ENCODE measurements at places on chromosomes 16 and 17.

GRCh38 chr17:29732613-29733012, 109.9 kb upstream of the CORO6 start:
- no peak for DNase-seq

DNA sequence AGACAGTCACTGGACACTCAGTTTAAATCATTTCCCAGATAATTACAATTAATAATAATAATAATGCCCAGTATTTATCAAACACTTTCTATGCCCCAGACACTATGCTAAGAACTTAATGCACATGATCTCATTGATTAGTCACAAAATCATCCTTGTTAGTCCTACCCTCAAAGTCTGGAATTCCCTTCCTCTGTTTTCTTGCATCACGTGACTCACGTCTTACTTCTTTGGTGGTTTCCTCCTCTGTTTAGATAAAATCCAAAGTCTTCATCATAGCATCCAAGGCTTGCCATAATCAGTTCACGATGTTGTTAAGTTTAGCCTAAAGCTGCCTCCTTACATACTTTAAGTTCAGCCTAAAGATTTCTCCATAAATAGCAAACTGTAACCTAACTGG, 471.9 kb downstream of the PMP22 start:
- no peak for DNase-seq

DNA sequence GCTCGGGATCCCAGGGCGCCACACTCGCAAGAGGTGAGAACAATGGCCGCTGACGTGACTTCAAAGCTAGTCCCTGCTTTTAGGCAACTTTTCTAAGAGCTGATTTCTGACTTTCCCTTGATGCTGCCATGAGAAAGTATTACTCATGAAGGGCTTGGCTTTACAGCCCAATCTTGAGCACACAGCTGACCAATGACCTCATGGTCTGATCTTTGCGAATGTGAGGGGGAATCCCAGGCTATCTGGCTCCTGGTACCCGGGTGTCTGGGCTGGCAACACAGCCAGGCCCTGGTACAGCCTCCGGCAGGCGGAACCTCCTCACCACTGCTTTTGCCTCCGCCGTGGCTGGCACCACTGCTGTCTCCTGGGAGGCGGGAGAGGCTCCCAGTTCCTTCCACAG, 17.5 kb downstream of the NDUFAF8 start:
- no peak for DNase-seq

DNA sequence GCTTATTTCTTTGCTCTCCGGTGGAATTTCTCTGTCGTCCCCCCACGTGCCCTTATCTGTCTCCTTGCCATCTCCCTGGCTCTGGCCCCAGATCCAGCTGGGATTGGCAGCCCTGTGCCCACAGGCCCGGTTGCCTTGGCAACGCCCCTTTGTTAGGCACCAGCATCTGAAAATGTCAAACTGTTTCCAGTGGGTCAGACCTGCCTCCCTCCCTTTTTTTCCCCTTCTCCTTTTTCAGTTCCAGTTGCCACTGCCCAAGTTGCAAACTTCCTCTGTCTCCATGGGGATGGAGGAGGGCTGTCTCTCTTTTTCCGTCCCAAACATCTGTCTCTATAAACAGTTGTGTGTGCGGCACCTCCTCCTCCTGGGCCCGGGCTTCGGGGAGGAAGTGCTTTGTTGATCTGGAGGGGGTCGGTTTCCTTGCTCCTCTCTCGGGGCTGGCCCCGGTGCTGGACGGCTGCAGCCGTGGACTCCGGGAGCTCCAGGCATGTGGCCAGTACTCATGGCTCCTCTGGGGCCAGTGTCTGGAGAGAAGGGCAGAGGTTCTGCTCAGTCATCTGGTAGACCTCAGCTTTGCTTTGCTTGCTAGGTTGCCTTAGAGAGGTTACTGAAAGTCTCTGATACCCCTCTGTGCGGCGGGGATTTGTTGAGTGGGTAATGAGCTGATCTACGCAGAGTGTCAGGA, 35.3 kb downstream of the SOCS3 start:
- peak; percentile 50 for DNase-seq

DNA sequence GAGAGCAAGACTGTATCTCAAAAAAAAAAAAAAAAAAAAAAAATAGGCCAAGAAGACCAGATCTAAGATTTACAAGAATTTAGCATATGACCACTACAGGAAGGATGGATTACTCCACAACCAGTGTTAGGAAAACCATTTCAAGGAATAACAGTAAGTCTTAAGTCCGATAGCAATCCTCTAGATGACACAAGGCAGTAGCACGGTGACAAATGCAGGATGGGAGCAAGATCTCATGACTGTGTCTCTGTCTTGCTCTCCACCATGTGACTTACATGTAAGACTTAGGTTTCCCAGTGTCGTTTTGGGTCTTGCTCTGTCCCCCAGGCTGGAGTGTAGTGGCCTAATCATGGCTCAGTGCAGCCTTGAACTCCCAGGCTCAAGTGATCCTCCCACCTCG, 27.8 kb downstream of the C16orf96 start:
- DNase-seq: no peak

- peak; percentile 13 for DNase-seq
Measured at GRCh38 chr17:74814453-74814852, 38.3 kb upstream of the NAT9 start.

- peak; percentile 8 for DNase-seq
Measured at GRCh38 chr16:50311134-50311528, 44.8 kb downstream of the ADCY7 start.
